ENCODE measurements at places on chromosomes 3 and 15.
A peak's percentile ranks its signal among the peaks of the same experiment; 100 is the strongest.

DNA sequence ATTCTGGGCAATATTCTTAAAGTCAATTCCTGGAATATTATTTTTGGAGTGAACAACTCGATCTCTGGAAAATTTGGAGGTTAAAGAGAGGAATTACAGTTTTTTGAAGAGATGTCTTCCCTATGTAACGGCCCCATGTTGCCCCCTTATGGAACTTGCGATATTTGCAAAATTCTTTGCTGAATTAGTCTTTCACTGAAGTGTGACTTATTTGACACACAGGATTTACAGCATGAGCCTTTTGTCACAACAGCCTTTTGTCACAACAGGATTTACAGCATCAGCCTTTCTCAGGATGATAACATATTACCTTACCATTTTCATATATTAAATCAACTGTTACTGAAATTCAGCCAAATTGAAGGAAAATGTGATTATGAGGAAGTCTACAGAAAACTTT is 37.8 kb upstream of the SPTSSB start:
- peak; percentile 51 for DNase-seq

- DNase-seq: peak; percentile 8
Observed at GRCh38 chr3:127035677-127036076, 52.8 kb downstream of the PLXNA1 start.

DNA sequence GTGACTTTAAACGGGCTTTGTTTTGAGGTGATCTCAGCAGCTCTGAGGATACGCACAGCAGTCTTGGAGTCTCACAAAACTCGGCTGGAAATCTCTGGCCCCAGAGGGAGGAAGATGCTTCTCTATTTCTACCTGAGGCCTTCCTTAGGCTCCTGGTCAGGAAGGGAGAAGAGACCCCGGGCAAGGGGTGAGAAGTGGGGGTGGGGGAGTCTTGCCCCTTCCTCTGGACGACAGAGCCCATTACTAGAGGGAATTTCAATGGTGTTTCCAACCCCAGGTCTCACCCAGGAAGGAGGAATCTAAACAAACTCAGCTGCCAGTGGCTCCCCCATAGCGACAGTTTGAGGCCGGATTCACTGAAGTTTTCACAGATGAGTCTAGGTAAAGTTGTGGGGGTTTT is 37.4 kb upstream of the PCSK6 start:
- DNase-seq: no peak

- DNase-seq: no peak
Observed at GRCh38 chr3:31356941-31357340, 175.8 kb upstream of the STT3B start.

GRCh38 chr3:95971573-95971972 is 842.8 kb upstream of the EPHA6 start:
- no peak for DNase-seq

Measured in renal pelvis (tissue), 12 donors.